Cortex of kidney (tissue), 1 donor: ENCODE measurements at places on chromosomes 7 and 10.

- DNase-seq = no peak
These were observed 220.4 kb downstream of the HDAC9 start for GRCh38 chr7:18715988-18716387.

GRCh38 chr10:106874604-106874889 is 290.0 kb downstream of the SORCS1 start:
- DNase-seq = no peak

GRCh38 chr7:97959046-97959445 is 30.9 kb downstream of the OCM2 start:
- no peak for DNase-seq

DNA sequence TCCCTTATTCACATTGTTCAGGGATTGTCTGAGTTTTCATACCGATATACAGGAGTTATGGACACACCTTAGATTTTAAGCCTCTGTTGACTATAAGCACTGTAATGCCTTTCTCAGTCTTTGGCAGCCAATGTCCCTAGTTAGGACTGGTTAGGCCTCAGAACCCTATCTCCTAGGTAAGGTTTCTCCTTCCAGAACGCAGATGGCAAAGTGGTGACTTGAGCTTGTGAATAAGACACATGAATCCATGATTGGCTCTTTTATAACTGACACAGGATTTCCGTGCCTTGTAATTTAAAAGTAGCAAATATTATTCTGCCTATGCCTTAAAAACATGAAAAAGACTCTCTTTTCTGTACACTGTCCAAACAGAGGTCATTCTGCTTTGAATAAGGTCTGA is 12.5 kb upstream of the RNF148 start:
- no peak for DNase-seq

- no peak for DNase-seq
These were observed 3.0 kb upstream of the NRP1 start for GRCh38 chr10:33337326-33337957.

GRCh38 chr10:34626158-34626880 is 188.8 kb downstream of the PARD3 start:
- no peak for DNase-seq

- no peak for DNase-seq
These were observed 5.9 kb downstream of the DUSP5 start for GRCh38 chr10:110503528-110504110.

DNA sequence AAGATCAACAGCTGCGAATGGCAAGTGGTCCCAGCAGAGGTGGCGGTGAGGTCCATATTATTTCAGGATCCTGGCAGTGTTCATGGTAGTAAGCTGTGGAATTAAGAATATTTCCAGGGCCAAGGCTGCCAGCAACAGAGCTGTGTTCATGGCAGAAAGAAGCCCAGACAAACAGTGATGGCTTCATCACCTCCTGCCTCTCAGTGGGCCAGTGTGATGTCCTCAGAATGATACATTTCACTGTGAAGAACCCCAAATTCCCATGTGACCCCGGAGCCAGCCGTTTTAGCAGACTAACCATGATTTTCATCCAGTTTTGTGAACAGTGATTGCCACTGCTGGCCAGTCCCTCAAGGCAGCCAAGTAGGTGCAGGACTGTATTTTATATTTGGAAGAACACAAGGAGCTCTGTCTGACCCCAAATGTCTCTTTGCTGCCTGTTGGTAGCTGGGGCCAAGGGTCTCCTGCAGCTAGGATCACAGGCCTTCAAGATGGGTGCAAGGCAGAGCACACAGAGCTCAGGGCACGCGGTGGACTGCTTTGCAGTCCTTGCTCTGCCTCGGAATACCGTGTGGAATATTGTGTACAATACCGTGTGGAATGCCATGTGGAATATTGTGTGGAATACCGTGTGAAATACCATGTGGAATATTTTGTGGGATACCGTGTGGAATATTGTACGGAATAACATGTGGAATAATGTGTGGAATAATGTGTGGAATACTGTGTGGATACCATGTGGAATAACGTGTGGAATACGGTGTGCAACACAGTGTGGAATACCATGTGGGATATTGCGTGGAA is 132.3 kb upstream of the CHST15 start:
- no peak for DNase-seq

DNA sequence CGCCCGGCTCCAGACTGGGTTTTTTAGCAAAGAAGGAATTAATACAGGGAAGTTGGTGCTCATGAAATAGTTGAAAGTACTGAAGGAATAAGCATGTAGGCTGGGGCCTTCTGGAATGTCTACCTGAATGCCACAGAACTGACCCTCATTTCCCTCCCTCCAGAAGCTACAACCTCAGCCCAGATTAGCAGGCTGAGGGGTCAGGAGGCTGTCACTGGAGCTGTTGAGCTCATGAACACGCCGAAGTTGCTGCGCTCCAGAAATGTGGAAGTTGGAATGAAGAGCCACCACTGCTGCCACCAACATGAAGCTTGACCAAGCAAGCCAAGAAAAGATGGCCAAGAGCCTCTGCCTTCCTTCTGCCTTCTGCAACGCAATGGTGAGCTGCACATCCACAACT is 52.2 kb upstream of the KMT2E start:
- DNase-seq = no peak

GRCh38 chr10:103990531-103990930 is 23.6 kb downstream of the SLK start:
- DNase-seq = no peak

- DNase-seq = no peak
These were observed 120.7 kb downstream of the CXCL12 start for GRCh38 chr10:44264244-44264643.

DNA sequence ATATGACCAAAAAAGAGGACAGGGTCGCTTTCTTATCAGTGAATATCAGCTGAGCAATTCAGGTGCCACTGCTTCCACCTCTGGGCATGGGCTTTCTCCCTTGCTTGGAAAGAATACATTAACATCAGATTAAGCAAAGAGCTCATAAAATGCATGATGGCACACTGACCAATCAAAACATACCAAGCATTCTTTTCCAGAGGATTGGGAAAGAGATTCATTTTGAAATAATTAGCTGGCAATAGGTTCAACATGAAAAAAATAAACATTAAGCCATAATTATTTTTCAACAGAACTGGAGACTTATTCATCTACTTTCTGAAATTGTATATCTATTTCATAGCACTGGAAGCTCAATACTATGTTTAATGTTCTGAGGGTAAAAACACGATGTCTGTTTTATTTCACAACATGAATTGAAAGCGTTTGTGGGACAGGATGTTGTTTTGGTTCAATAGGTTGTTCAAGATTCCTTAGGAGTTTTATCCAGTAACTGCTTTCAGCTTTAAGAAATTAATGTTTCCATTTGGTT is 53.2 kb downstream of the TFAM start:
- DNase-seq = no peak

GRCh38 chr7:157607218-157607617 is 270.4 kb downstream of the DNAJB6 start:
- DNase-seq = no peak

DNA sequence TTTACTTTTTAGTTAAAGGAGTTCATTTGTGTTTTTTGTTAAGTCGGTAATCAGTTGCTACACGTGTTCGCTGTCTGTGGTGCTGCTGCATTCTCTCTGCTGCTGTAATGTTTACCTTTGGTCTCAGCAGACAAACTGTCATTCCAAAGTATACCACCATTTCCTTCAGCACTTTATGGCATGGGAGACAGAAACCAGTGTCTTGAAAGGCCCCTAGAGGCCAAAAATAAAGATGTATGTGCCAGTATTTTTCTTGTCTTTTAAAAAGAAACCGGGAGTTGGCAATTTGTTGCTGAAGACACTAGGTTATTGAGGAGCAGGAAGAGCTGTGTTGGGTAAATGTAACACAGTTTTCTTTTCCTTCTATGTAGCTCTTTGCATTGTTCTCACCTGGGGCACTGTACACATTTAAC is 24.1 kb downstream of the ZNF92 start:
- DNase-seq = no peak

DNA sequence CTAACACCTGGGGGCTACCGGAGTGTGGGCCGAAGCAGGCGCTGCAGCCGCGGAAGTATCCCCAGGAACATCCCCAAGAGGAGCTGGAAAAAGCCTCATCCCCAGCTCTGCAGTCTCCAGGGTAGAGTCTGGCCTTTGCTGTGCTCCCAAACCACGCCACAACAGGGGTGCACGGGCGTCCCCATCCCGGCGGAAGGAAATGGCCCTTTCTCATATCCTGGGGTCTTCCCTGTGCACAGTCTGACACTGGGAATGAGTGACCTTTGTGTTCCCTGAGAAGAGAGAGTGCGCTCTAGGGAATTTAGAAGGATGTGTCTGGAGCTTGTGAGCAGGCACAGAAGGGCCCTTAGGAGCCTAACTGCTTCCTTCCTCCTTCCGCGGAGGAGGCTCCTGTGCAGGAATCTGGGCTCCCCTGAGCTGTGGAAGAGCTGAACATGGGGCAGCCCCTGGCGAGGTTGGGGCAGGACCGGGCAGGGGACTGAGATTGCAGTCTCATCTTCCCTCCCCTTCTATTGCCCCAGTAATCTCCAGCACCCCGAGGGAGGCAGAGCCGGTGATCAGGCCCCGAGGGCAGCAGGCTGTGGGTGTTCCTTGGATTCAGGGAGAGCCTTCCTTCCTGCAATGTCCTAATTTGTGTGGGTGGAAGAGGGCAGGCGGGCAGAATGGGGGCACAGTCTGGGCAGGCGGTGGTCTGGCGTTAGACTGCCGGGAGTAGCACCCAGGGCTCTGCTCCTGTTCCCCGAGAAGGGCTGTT is 1.3 kb downstream of the REPIN1 start:
- DNase-seq = no peak

DNA sequence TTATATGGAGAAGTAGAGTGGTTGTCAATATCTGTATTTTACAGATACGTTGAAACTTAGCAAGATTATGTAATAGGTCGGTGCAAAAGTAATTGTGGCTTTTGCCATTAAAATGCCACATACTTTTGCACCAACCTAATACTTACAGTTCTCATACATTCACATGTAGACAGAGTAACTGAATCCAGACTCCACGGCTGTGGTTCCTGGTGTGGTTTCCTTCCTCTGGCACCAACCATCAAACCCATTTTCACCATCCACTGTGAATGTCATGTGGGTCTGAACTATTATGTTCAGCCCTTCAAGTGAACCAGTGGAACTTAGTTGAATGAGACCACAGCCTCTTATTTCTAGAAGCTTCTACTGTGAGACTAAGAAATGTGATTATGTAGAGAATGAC is 31.5 kb upstream of the SLIT1 start:
- no peak for DNase-seq

DNA sequence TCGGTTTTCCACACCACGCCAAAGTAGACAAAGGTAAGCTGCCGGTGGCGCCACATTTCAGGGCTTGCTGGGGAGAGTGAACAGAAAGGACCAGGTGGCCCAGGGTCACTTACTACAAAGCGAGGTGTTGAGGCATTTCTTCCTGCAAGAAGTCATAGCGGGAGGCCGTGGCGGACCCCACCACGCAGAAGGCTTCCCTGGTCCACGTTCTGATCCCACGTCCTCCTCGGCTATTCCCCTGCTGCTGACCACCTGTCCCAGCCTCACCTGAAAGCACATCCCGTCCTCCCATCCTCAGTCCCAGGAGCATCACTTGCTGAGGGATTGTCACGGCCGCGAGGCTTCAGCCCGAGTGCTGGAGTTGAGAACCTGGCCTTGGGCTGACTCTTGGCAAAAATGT is 139.2 kb downstream of the DYNC2I1 start:
- no peak for DNase-seq

GRCh38 chr10:97136756-97137155 is 49.0 kb downstream of the SLIT1 start:
- DNase-seq = no peak
